ENCODE measurements at places on chromosomes 1 and 21. TPM values are rescaled to one million over a fixed set of nuclear protein-coding genes. Genes with fewer than 3 reads are reported as not detected.

DNA sequence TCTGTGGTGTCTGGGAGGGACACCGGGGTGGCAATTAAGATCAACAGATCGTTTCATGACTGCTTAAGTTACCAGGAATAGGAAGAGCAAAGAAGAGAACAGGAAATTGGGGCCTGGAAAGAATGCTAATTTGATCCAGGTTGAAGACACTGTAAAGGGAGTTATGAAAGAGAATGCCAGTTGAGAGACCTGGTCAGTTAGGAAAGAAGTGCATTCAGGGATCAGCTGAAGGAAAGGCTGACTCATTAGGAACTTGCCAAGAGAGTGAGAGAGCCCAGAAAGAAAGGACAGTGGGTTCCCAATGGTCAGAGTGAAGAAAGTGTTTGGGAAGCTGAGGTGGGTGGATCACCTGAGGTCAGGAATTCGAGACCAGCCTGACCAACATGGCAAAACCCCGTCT lies 119.6 kb downstream of the UBE2U start:
- no peak for DNase-seq

- DNase-seq, result no peak
Measured at GRCh38 chr1:213136190-213136917, 85.3 kb downstream of the RPS6KC1 start.

DNA sequence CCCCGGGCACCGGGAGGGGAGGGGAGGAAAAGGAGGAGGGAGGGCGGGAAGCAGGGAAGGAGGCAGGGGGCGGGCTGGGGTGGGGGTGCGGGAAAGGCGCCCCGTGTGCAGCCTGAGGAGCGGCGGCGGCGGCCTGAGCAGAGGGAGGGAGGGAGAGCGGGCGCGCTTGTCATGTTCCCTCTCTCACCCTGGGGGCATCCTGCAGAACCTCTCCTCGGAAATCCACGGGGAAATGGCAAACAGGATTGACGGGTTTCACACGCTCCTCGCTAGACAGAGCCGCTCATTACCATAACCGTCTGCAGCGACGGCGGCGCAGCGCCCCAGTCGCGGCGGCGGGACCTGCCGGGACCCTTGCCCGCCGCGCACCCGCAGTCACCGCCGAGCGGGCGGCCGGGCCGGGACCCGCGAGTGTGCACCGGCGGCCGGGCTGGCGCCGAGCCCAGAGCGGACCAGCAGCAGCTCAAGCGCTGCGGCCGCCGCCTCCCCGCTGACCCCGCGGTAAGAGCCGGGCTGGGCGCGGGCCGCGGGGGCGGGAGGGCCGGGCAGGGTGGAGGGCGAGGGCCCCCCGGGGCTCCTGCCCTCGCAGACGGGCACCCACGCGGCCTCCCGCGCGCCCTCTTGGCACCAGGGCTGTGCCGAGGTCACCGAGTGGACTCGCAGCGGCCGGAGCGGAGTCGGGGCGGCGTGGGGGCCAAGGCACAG lies at the start of gene SERTAD4:
Gene SERTAD4, plus strand, starts transcription at position 286 of the 705 bp plus-strand sequence. CDS start 5,165 bp downstream, outside the sequence.
- DNase-seq, result peak; percentile 70

- no peak for DNase-seq
Measured at GRCh38 chr1:101843160-101843559, 153.6 kb downstream of the OLFM3 start.

GRCh38 chr1:167614851-167615250 lies 15.2 kb upstream of the RCSD1 start:
- no peak for DNase-seq

TSPAN2 gene
- 102 TPM for total RNA-seq

GJA5 gene
- 4.6 TPM for total RNA-seq

CYYR1 gene
- 4.8 TPM for total RNA-seq

BRDT gene
- not detected for total RNA-seq
